ENCODE measurements at places on chromosomes 7 and 10. TPM values are rescaled to one million over a fixed set of nuclear protein-coding genes. Genes with fewer than 3 reads are reported as not detected.

ZDHHC16 gene
- 61.9 TPM for total RNA-seq

GPR26 gene
- total RNA-seq = not detected

SLC16A9 gene
- total RNA-seq = 1.5 TPM

SUN3 gene
- 0.64 TPM for total RNA-seq

DNA sequence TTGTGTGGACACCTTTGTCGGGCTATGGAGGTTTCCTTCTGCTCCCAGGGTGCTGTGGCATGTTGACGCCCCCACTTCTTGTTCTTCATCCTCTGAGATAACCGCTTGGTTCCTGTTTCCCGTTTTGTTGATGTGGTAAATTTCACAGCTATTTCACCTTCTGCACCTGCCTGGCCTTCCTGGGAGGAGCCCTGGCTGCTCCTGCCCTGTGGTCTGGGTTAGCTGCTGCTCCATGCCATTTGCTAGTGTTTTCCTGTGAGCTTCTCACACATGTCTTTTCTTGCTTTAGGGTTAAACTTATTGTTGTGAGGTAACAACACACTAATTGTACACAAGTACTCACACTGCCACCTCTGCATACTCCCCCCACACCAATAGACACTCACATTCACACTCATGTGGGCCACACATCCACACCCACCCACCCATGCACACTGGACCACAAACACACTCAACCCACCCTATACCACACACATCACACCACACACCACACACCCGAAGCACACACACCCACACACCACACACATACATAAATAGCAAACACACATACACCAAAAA, 46.5 kb upstream of the MSMB start:
- no peak for DNase-seq

DNA sequence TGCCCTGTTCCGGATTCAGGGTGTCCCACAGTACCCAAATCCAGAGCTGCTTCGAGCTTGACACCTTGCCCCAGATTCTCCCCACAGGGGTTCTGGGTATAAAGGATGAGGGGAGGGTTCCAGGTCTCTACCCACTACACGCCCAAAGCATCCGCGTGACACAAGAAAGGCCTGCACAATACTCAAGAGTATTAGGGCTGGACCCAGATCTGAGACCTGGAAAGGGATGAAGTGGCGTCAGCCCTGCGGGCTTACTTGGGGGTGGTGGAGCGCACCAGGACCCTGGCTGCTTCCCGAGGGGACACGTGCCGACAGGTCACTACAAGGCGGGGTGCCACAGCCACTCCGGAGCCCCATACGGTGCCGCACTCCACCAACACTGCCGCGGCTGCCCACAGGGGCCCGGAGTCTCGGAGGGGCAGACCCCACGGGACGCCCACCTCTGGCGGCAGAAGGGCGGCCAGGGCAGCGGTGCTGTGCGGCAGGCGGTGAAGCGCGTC, 1.3 kb downstream of the TYSND1 start:
- DNase-seq = no peak

DNA sequence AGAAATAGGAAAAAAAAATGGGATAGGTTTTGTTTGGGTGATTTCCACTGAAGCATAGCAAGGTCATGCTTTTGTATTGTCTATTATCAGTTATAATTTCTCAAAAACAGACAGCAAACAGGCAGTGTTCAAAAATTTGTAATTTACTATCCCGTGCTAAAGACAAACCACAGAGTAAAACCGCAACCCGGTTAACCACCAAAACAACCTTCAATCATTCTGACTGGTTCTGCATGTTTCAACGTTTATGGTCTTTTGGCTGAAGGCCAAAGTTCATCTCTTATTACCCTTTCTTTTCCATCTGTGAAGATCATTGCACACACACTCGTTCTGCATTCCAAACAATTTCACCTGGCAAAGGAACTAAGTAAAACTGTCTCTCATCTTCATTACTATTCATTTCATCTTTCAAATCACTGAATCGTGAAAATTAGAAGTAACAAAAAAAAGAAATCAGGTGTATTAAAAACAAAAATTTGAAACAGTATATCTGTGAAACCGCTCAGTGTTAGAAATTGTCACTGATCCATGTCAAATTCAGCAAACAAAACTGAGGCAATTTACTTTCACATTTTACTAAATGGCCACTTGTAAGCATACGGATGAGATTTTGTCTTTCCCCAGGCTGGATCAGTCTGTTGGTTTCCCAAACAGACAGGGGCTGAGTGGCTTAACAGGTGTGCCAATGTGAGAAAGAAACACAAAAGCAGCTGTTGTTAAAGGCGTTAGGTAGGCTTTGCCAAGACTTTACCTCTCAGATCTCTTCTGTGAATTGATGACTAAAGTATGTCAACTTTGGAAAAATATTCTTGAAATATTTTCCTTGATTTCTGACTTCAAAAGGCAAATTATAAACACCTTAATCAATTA, 539.6 kb downstream of the CNTNAP2 start:
- no peak for DNase-seq

DNA sequence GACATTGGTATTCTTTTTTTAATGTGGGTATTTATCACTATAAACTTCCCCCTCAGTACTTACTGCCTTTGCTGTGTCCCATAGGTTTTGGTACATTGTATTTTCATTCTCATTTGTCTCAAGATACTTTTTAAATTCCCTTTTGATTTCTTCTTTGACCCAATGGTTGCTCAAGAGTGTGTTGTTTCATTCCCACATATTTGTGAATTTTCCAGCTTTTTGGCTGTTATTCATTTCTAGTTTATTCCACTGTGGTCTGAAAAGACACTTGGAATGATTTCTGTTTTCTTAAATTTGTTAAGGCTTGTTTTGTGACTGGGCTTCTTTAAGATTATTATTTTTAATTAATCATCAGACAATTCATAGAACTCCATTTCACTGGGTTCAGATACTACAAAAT, 105.0 kb downstream of the EPC1 start:
- DNase-seq = no peak

DNA sequence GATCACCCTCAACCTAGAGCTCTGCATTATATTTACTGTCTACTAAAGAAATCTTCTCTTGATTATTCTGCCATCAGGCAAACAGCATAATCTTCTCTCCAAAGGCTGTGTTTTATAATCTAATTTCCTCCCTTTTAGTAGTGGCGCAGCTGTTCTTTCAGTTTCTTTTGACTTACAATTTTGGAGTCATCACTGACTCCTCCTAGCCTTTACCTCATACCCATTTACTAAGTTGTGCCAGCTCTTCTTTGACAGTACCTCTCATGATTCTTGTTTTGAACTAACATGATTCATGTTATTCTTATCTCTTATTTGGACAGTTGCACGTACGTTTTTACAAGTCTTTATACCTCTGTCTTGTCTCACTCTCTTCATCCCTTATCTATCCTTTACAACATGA, 113.0 kb downstream of the FOXP2 start:
- DNase-seq = no peak

Data from glomerular endothelial cell (primary cell).